ENCODE measurements at places on chromosomes 4 and X. TPM values are rescaled to one million over a fixed set of nuclear protein-coding genes. Genes with fewer than 3 reads are reported as not detected.
A peak's percentile ranks its signal among the peaks of the same experiment; 100 is the strongest.

GRCh38 chr4:119977076-119977940 lies 89.3 kb downstream of the MAD2L1 start:
- peak; percentile 52 for DNase-seq

Gene ACTRT1
- not detected for total RNA-seq

DNA sequence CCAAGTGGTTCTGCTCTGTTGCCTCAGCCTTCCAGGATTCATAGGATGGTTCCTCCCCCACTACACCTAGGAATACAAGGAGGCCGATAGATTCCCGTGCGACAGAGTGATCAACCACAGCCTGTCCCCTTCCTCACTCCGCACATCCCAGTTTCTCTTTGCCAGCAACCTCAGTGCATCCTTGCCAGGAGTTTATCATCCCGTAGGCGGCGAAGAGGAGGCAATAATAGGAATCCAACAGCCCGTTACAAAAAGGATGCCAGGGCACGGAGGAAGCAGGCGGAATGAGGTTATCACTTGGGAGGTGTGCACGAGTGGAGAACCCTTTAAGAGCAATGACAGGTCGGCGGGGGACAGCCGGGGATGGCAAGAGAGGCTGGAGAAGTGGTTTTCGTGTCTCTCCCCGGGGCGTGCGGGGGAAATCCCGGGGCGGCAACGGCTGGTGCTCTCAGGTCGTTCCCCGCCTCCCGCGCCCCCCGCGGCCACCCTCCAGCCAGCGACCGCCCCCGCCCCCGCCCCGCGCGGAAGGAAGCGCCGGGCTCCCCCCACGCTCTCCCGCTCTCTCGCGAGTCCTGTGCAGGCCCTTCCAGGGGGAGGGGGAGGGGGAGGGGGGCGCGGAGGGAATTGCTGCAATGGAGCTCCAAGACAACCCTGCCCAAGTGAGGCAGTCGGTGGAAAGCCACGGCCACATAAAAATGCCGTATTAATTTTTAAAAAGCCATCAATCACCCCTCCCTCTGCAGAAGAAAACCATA lies 1.6 kb downstream of the PPP3CA start:
- peak; percentile 74 for DNase-seq

- DNase-seq, result no peak
Observed at GRCh38 chr4:142558851-142559250, 287.2 kb downstream of the INPP4B start.

Gene LRCH2
- total RNA-seq, result 7.8 TPM

GRCh38 chr4:83248486-83248885 lies 36.1 kb downstream of the COQ2 start:
- DNase-seq, result no peak

GRCh38 chr4:144696376-144696775 lies 50.4 kb downstream of the HHIP start:
- DNase-seq, result no peak

GRCh38 chr4:71995297-71995696 lies 36.5 kb upstream of the NPFFR2 start:
- DNase-seq, result no peak

Gene KIF4A
- total RNA-seq, result 6.7 TPM

DNA sequence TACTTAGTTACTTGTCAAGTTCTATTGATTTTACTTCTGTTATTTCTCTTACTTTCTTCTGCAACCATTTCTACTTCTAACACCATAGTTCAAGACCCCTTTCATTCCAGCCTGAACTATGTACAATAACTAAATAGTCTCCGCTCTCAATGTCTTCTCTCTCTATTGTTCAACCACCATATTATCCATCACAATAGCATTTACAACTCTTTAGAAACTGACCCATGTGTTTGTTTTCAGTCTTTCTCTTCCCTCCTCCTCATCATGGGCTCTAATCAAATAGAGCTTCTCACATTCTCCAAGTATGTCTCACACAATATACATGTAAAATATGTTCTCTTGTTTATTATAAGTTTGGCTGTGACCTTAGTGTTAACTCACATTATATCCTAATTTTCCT lies 143.6 kb downstream of the ZAR1 start:
- no peak for DNase-seq

GRCh38 chr4:110020646-110021443 lies 108.2 kb downstream of the EGF start:
- no peak for DNase-seq

Gene HMGN5
- total RNA-seq, result 5.0 TPM

DNA sequence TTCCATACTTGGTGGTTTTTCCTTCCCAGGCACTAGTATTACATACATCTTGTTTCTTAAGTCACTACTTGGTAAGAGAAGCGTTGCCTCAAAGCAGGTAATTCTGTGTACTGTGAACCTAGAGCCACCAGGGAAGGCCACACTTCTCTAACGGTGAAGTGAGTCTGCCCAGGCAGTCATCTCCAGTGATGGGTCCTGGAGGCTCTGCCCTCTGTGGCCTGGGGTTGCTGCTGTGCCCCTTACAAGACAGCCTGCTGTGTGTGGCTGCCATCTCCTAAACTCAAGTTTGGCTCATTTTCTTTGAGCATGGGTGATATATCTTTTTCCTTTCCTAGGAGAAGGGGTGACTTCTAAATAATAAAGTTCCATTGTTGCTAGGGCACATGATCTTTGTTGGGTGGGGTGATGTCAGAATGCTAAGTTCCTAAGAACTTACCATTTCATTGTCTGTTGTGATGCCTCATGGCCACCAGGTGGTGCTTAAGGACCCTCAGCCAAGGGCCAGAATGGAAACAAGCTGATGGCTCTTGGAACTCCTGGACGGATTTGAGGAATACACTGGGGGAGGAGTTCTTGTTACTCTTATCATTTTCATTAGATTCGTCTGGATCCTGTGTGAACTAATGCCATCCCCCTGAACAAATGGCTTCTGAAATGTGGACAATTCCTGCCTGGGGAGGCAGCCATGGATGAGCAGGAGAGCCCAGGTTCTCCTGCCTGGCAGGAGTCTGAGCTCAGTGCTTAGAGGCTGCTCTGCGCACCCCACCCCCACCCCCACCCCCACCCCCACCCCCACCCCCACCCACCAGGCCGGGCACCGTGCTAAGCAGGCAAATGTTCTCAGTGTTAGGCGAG lies 41.1 kb upstream of the WDR1 start:
- peak; percentile 87 for DNase-seq
